ENCODE measurements at places on chromosomes 5 and 9.

DNA sequence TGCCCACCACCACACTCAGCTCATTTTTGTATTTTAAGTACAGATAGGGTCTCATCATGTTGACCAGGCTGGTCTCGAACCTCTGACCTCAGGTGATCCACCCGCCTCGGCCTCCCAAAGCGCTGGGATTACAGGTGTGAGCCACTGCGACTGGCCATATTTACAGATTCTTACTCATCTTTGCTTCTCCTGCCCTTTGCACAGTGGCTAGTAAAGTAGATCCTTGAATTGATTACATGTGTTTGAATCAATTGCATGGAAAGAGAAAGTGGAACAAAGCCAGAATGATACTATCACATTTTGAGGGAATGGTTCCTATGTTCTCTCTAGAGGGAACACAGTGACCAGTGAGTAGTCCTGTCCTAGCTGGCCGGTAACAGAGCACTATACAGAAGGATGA is 15.4 kb downstream of the KLF4 start:
- DNase-seq, result no peak

GRCh38 chr5:5140479-5141338 is 579 bp downstream of the ADAMTS16 start:
- no peak for DNase-seq

DNA sequence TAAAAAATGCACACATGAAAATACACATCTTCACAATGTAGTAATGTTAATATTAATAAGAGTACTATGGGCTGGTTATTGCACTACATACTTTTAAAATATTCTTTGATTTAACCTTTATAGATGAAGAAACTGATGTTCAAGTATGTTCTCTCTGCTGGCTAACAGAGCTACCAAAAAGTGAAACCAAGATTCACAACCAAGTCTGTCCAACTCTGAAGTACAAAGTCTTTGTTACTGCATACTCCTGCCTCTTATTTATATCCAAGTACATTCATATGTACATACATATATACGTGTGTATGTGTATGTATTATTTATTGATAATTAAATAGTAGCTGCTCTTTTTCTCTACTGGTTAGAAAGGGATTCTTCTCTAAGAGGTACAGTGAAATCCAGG is 325.6 kb downstream of the BNC2 start:
- DNase-seq, result no peak

- DNase-seq, result no peak
These were observed 25.8 kb downstream of the FBXW2 start for GRCh38 chr9:120767451-120767850.

DNA sequence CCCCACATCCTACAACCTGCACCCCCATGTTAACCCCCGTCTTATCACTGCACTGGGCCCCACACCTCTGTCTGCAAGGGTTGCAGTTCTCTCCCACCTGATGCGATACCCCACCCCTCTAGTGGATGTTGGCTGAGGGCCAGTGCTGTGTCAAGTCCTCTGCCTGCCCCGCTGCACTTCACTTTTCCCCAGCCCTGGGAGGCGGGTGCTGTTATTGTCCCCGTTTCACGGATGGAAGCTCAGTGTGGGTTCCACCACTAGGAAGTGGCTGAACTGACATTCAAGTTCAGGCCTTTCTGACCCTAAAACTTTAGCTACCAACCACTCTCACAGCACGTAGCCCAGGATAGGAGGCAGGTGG is 3.5 kb downstream of the SNCB start:
- no peak for DNase-seq

GRCh38 chr5:141646026-141646425 is 5.2 kb downstream of the FCHSD1 start:
- DNase-seq, result no peak

DNA sequence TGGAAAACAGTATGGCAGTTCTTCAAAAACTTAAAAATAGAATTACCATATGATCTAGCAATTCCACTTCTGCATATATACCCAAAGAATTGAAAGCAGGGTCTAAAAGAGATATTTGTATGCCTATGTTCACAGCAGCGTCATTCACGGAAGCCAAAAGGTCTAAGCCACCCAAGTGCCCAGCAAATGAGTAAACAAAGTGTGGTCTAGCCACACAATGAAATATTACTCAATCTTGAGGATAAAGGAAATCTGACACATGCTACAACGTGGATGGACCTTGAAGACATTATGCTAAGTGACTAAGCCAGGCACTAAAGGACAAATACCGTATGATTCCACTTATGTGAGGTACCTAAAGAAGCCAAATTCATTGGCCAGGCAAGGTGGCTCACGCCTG is 11.1 kb upstream of the MED27 start:
- no peak for DNase-seq

DNA sequence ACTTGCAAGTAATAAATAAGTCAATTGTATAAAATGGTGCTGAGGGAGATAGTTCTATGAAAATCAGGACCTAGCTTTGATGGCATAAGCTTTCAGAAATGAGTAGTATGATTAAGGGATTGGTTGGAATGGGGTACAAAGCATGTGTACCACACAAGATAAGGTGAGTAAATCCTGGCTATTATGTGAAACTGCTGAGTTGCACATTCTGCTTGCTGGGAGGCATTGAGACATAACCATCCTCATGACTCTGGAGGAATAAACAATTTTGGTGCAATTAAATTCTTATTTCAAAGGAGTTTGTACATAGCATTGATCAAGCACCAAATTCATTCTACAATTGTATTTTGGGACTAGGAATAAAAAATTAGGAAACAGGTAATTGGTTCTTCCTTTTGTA is 755.2 kb upstream of the ACO1 start:
- DNase-seq, result no peak

- DNase-seq, result no peak
These were observed 78.9 kb upstream of the PAPPA start for GRCh38 chr9:116074658-116075057.
